ENCODE measurements at places on chromosomes 3 and 15.
A peak's percentile ranks its signal among the peaks of the same experiment; 100 is the strongest.

DNA sequence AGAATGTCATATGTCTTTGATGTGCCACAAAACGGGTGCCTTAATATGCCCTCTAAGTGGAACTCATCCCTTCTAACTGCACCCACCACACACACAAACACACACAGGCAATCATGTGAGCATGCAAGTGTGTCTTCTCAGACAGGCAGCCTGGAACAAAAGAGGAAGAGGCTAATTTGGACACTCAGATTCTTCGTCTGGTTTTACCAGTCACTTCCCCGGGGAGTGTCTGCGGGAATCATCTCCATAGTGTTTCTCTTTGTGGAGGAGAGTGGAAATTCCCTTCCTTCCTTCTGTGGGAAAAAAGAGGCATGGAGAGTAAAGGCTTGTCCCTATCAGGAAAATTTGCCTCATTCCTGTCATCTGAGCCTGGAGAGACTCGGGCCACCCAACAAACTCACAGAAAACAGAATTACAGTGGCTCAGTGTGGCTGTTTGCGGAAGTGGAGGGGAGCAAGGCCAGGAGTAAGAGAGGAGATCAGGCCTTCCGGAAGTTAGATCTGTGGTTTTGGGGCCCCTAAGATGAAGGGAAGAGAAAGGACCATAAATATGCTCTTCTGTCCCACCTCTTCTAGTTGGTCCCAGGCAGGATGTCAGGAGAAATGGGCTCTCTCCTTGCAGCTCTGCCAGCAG is 212.6 kb upstream of the SEMA6D start:
- DNase-seq = no peak

- no peak for DNase-seq
Measured at GRCh38 chr3:53597136-53597915, 102.9 kb downstream of the CACNA1D start.

DNA sequence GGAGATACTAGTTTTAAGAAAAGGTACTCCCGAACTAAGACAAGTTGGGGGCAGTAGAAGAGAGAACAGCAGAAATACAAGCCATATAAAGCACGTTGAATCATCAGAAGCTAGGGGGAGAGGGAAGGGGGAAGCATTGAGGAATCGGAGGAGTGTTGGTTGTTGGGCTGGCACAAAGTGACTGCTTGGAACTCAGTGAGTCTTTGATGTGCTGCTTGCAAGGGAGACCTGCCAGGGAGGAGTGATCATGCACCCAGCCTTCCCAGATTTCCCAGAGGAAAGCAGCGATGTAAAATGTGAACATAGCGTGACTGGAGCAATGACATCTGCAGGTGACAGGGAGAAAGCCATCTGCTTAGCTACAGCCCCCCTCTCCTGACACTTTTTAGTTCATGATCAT is 192.4 kb upstream of the IL12A start:
- DNase-seq = peak; percentile 30

- DNase-seq = no peak
Measured at GRCh38 chr15:37125143-37125542, 24.8 kb upstream of the MEIS2 start.

GRCh38 chr3:89697321-89697916 is 590.0 kb downstream of the EPHA3 start:
- no peak for DNase-seq

GRCh38 chr15:70854666-70854976 is 664 bp upstream of the LARP6 start:
- DNase-seq = no peak

DNA sequence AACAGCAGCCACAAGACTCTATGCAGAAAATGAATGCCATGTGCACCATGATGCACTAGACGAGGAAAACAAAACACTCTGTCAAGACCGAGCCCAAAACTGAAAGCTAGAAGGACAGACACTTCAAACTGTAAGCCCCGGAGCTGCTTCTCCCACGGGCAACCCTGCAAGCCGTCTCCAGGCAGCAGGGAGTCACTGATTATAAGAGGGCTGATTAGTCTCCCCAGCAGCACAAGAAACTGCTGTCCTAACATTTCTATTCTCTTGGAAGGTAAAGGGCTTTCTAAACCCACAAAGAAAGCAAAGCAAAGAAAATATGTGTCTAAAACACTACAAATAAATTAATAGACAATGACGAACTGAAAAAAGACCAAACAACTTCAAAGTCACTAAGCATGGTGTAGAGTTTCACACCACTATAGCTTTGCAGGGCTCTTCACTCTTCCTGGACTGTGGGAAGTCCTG is 15.5 kb downstream of the TBC1D2B start:
- DNase-seq = no peak

GRCh38 chr3:43581343-43581742 is 40.5 kb downstream of the ANO10 start:
- no peak for DNase-seq

- DNase-seq = no peak
Measured at GRCh38 chr3:7285505-7285904, 424.6 kb downstream of the GRM7 start.

GRCh38 chr3:193594946-193595689 is 2.1 kb downstream of the OPA1 start:
- no peak for DNase-seq

DNA sequence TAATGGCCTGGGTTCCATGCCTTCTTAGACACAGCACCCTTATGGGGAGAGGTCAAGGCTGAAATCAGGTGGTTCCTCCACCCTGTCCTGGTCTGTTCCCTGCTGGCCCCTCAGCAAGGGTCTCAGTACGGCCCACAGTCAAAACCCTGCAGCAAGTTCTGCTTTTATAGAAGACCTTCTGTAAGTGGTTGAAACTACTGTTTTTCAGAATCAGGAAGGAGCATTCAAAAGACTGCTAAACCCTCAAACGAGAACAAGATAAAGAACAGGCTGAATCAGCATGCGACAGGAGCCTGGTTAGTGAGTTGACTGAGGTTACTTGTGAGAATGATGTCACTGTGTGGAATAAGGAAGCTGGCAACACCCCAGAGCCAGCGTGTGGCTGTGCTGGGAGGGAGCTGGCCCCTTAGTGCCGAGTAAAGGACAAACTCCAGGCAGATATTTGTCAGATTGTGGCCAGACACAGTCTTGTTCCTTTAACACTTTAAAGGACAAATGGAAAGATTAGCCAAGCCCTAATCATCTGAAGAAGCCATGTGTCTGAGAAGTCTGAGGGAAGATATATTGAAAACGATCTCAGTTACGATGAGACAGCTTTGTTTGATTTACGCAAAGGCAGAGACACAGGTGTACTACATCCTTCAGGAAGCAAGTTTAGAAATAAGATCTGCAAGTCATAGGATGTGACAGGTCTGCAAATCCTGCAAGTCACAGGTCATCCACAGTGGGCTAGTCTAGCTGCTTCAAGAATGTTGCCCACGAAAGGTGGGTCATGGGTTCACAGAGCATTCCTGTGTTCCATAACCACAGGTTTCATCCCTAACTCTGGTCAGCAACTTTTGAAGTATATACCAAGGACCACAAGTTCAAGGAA is 54.0 kb downstream of the B3GNT5 start:
- DNase-seq = peak; percentile 18

DNA sequence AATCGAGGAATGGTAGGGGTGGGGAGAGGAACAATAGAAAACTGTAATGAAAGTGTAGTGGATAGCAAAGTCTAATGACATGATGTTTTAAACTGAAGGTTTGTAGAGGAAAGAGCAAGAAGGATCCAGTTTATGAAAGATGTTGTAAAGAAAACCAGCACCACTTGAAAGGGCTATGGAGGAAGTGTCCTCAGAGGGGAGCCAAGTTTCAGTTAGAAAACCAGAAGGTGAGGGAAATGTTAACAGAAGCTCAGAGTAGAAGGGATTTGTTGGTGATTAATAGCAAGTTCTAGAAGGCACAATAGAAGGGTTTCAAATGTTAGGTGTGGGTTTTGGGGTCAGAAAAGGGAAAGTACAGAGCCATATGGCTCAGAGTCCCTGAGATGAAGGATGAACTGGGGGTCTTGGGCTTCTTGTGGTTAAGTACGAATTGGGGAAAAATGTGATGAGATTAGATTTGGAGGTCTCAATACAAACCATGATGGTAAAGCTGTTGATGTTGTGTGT is 33.8 kb upstream of the LRRC58 start:
- DNase-seq = no peak

GRCh38 chr3:171833789-171834460 is 9.2 kb upstream of the TMEM212 start:
- DNase-seq = no peak

- DNase-seq = no peak
Measured at GRCh38 chr3:51894391-51894790, 8.8 kb downstream of the IQCF1 start.

DNA sequence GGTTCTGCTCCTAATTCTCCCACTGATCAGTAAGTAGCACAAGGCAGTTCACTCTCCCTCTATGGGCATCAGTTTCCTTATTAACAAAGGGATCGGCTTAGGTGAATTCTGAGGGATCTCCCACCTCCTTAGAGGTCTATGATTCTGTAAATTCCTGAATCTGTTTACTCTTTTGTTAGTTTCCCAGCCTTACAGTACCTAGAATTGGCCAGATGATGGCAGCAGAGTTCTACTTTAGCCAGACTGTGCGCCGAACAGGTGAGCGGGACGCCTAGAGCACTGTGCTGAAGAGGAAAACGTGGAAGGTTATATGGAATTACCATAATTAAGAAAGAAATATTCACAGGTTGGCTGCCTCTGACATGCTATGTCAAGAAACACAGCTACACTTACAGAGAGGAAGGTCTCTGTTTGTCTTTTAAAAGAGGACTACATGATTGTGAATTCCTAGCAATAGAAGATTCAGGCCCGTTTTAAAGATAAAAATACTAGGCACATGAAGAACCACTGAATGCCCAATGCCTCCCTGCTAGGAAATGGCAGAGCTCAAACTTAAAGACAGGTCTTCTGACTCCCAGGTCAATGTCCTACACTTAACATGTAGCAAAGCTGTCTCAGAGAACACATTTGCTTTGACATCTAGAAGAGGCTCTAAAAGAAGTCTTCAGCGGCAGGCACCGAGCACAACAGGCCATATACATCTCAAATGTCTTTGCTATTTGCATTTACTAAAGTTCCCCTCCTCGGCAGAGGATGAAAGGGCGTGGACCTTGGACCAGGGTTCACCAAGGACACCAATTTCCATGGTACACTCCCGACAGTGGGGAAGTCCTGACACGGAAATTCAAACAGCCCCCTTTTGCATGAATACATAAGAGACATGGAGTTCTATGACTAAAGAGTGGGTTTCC is 259.9 kb downstream of the FGF12 start:
- no peak for DNase-seq

- no peak for DNase-seq
Measured at GRCh38 chr3:149895339-149895738, 75.4 kb downstream of the PFN2 start.

DNA sequence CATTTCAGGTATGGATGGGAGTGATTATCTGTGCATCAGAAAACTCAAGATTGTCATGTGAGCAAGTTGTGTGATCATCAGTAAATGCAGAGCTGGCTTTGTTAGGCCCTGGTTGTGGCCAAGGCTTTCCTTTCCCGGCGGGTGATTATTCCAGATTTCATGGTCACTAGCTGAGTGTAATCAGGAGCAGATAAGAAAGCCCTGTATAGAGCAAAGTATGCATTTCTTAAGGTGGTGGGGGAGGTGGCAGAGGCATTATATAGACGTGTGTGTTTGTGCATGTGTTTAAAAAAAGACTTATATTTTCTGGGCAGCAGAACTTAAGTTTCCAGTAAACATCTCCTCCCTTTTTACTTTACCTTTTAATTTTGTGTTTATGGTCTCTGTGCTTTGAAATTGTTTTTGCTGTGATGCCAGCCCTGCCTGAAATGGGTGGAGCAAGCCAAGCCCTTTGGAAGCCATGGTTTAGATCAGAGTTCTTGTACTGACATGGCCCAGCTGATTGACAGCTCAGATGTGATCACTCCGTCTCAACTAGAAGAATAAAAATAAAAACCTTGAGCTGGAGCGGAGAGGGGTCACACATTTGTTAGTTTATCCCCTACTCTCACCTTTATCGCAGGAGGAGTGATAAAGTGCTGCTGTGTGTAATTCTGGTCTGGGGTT is 22.2 kb downstream of the SMAD3 start:
- no peak for DNase-seq

DNA sequence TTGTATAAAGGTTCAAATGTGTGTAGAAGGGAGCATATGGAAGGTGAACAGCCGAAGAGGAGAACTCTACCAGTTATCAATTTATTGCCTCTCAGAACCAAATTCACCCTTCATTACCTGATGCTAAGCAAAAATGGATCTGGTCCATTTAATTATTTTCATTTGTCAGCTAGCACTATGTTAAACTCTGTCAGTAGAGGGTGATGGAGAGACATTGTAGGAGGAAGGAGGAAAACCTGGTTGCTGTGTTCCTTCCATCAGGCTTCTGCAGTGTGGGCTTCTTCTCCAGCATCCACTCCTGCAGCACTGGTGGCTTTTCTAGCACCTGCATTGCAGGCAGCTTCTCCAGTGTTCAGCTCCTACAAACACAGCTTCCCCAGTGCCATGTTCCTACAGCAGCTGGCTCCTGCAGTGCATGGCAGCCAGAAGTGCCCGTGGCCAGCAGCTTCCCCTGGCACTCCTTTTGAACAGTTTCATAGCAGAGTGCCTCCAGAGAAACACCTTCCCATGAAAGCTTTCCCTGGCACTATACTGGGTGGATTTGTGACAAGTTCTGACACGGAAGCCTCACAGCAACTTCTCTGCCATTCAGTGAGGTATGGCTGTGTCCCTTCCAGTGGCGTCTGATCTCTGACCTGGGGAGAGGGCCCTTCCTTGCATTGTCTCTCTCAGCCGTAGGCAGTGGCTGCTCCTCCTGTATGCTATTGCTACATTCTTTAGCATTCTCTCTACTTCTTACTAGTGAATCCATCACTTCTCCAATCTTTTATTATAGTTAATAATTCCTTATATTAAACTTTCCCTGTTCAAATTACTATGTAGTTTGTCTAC is 14.6 kb upstream of the IL17RD start:
- no peak for DNase-seq

DNA sequence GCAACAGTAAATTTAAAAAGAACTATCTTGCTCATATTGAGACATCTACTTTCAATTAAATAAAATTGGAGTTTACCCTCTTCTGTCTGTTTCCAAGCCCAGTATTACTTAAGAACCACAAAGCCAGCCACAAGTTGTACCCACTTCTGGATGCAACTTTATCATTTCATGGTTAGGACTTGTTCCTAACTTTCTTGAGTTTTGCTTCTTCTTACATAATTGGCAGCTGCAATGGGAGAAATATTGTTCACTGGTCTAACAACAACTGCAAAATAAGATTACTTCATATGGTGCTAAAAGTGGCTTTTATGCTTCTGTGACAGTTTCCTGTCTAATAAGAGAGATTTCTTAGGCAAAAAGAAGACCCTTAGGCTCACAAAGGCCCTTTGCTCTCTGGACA is 240.6 kb downstream of the OTOL1 start:
- DNase-seq = no peak

DNA sequence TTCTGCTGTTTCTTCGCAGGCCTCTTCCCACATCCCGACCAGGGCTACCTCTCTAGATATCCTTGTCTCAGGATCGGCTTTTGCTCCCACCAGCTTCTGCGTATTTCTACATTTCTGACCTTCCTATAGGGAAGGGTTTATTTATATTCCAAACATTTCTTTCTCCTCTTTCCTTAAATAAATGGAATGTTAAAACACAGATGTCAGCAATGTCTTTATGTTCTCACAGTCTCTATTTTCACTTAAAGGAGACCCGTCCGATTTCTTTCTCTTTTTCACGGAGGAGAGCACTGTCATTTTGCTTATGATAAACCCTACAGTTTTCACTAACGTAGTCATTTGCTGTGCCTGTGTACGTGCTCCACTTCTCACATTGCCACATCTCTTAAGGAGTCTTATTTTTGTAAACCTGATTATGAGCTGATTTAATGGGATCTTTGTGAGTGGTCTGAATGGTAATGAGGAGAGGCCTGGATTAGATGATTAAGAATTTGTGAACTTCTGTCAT is 630 bp downstream of the KIF15 start:
- DNase-seq = no peak

Data from thoracic aorta (tissue), 2 donors.